Stimulated activated CD8-positive, alpha-beta memory T cell treated with anti-CD3 and anti-CD28 coated beads, Interleukin-2, amount 100 ng/mL, for 1 hour (primary cell): ENCODE measurements at places on chromosomes 1 and 21.
A peak's percentile ranks its signal among the peaks of the same experiment; 100 is the strongest.

GRCh38 chr1:3270403-3271245 lies 183.8 kb upstream of the ARHGEF16 start:
- DNase-seq, result no peak

DNA sequence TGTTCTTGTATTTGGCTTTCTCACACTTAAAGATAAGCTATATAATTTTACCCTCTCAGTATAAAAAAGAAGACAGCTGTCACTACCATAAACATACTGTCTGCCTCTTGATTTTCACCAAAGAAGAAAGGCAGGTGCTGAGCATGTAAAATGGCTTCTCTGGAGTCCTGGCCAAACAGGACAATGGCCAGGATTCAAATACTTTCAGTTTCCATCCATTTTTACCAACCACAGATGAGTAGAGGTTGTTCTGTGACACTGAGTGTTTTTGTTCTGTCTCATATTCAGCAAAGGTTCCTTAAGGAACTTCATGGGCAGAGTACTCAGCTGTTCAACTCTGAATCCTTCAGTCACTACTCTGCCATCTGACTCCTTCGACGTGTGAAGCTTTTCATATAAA lies 29.4 kb upstream of the RAB3GAP2 start:
- no peak for DNase-seq

GRCh38 chr1:119453021-119453420 lies 38.1 kb downstream of the HSD3B2 start:
- DNase-seq, result no peak

GRCh38 chr1:84583648-84584047 lies 9.4 kb upstream of the CTBS start:
- no peak for DNase-seq

GRCh38 chr1:161305867-161306519 lies 3.8 kb downstream of the MPZ start:
- DNase-seq, result peak; percentile 76

- DNase-seq, result no peak
Measured at GRCh38 chr1:10754568-10755329, 41.7 kb downstream of the CASZ1 start.

DNA sequence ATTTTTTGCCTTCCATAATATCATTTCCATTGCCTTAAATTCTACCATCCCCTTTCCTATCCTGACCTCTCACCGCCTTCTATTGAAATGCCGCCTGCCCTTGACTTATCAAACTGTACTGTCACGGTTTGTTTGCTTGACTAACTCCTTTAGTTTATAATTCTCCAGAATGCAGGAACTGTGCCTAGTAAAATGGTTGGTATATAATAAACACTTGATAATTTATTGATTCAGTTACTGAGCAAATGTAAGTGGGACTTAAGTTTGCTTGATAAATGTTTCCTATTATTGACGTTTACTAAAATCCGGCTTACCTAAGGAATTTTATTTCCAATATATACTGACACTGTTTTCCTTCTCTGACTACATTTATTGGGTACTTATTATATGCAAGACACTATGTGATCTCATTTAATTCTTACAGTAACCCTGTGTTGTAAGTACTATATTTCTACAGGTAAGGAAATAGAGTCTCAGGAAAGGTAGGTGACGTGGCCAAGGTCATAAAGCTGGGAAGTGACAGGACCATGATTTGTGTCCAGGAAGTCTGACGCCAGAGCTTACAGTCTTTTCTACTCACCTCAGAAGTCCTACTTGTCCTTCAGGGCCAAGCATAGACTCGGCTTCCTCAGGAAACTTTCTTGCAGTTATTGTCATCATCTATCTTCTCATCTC lies 35.7 kb downstream of the DPT start:
- DNase-seq, result no peak

GRCh38 chr1:235169986-235170385 lies 8.9 kb upstream of the RBM34 start:
- DNase-seq, result no peak

- no peak for DNase-seq
Measured at GRCh38 chr1:154663471-154664060, 55.6 kb upstream of the ADAR start.

DNA sequence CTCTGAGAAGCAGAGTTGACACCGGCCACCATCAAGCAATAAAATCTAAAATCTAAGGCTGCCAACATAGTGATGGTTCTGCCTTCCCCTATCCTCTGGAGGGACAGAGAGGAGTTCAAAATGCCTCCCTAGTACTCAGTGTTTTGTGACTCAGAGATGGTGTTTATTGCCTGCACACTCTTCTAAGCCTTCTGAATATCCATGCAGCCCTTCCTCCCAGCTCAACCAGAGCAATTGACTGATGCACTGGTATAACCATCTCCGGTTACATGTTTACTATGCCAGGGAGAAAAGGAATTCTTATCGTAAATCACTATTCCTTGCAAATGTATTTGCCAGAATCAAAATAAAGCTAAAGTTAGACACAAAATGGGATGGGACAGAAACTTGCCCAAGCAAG lies 132.9 kb upstream of the RAB4A start:
- DNase-seq, result no peak

DNA sequence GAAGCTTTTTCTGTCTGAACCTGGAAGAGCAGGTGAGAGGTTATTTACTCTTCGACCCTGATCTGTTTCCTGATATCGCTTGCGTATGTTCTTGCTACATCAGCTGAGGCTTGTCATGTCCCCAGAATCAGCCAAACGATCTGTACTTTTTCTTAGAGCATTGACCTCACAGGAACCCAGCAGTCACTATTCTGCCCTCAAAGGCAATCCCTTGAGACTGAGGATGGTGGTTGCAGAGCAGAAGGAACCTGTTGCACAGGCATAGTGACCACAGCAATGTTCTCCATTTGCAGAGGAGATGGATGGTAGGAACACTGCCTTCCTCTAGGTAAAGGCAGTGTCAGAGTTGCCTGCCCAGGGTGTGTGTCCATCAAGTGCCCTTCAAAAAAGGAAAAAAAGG lies 11.3 kb upstream of the LACTBL1 start:
- DNase-seq, result no peak

- no peak for DNase-seq
Measured at GRCh38 chr1:24393892-24394291, 19.7 kb downstream of the STPG1 start.
